ENCODE measurements at places on chromosomes 16 and 17.

- peak; percentile 81 for DNase-seq
Measured at GRCh38 chr16:68396481-68396880, 51.8 kb downstream of the SMPD3 start.

DNA sequence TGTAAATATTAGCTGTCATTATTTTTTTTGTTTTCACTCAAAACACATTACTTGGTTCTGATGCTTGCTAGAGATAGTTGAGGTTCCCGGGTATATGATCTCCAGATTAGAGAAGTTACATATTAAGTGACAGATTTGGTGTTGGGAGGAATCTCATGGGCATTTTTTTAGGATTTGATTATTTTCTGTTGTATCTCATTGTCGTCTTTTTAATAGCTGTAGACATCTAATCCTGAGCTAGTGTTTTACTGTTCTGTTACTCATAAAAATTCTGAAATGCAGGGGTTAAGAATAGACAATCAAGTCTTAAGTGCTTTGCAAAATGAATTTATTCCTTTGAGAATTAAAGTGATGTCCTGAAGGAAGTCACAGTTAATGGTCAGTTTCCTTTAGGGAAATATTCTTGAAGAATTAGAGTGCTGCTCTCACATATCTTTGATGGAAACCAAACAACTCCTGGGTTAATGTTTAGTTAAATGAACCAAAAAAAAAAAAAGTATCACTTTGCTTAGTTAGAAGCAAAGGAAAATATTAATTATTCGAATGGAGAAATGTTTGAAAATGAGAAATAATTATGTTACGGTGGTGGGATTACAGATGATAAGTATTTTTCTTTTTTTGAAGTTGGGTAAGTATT lies 251.7 kb upstream of the CACNG5 start:
- DNase-seq = no peak

- DNase-seq = no peak
Measured at GRCh38 chr17:1683459-1683858, 1.2 kb downstream of the PRPF8 start.

DNA sequence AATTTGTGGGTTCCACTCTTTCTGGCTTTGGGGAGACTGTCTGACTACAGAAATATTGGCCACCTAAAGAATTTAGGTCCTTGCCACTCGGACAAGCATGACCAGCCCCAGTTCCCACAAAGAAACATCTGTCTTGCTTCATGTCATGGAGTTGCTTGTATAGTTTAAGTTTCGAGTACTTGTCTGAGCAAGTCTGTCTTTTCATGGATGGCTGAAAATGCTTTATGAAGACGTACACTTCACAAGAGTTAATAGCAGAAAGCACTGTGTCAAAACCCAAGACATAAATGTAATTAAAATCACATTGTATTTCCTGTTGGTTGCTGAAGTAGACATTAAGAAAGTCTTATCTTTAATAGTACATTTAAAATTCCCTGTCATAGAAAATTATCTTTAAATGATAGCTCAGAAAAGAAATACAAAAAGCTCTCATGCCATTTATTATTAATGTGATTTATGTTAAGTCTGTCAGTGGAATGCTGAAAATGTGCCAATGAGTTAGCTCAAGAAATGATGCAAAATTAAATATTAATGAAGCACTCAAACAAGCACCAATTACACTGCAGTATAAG lies 29.8 kb upstream of the XYLT2 start:
- no peak for DNase-seq

- peak; percentile 76 for DNase-seq
Measured at GRCh38 chr17:3892095-3892998, 506 bp downstream of the CAMKK1 start.

DNA sequence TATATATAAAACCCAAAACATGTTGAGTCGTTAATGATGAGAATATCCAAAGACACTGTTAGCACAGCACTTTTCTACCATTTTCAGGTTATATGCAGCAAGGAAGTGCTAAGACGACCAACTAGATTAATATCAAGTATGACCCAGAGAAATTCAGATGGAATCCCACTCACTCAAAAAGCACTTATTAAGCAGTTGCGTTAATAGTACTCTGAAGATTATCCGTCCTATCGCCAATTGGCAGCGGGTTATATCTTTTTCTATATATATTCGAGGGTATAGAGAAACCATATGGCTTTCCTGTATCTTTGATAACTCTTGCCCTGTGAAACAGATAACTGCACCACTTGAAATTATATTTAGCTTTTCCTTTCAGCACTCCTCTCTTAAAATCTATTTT lies 1.1 kb downstream of the CRLF3 start:
- DNase-seq = no peak

- no peak for DNase-seq
Measured at GRCh38 chr16:11361701-11362451, 16.6 kb downstream of the RMI2 start.

DNA sequence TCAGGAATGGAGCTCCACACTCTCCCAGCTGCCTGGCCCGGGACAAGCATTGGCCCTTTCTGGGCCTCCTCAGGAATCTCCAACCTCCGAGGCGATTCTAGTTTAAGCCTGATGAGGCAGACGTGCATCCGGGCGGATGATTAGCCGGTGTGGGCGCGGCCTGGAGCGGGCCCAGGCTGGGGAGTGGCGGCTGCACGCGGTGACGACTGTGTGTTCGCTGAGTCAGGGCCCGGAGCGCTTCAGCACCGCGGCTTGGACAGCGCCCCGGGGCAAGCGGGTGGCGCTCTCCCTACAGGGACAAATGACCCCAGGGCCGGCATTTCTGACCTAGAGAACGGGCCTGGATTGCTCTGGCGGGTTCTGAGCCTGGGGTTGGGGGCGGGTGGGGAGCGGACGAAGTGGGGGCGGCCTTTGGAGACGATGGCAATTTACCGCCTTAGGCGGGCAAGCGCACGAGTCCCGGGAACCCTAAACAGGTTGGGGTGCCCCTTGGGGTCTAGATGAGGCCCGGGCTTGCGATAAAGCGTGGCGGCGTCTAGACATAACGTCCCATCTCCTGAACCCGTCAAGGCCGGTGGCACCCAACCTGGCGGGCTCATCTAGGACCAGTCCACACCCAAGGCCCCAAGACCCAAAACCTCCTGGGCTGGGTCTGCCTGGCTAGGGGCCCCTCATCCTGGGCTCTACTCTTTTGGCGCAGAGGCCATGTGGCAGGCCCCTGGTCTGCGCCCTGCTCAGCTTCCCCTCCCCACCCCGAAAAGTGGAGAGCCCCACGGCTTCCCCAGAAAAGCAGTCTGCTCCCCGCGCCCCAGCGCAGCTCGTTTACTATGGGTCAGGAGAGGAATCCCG lies 22.3 kb upstream of the ZNHIT3 start:
- DNase-seq = peak; percentile 92

- DNase-seq = no peak
Measured at GRCh38 chr17:50710650-50711049, 2.9 kb upstream of the ANKRD40 start.

DNA sequence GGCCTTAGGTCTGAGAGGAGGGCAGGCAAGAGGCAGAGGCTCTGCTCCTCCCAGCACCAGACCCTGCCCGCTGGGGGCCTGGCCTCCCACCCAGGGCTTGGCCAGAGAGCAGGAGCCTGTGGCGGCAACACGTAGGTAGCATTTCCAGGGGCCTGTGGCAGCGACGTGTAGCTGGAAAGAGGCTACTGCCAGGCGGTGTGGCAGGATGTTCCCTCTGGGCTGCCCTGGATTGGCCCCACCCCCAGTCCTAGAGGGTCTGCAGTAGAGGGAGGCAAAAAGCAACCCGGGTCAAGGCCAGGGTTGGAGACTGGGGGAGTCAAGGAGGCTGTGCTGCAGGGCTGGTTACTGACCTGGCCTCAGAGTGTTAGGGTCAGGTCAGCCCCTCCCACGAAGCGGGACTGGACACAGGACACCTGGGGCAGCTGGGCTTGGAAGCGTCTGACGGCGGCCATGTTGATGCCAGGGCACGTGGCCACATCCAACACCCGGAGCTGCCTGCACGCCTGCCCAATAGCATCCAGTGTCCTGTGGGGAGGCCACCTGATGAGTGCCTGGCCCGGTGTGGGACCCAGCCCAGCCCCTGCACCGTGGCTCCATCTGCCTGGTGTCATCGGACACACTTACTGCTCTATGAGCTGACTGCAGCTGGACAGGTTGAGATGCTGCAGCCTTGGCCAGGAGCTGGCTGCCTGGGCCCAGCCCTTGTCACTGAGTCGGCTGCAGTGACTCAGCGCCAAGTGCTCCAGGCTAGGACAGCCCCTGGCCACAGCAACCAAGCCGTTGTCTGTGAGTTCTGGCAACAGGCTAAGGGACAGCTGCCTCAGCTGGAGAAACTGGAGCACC lies 8.5 kb downstream of the ELMO3 start:
- DNase-seq = peak; percentile 40

All from GM03348 (cell line).